Activated CD4-positive, alpha-beta T cell treated with anti-CD3 and anti-CD28 coated beads, Interleukin-2, amount 50 U/mL, for 1 hour (primary cell): ENCODE measurements at places on chromosomes 7 and 10.
A peak's percentile ranks its signal among the peaks of the same experiment; 100 is the strongest.

DNA sequence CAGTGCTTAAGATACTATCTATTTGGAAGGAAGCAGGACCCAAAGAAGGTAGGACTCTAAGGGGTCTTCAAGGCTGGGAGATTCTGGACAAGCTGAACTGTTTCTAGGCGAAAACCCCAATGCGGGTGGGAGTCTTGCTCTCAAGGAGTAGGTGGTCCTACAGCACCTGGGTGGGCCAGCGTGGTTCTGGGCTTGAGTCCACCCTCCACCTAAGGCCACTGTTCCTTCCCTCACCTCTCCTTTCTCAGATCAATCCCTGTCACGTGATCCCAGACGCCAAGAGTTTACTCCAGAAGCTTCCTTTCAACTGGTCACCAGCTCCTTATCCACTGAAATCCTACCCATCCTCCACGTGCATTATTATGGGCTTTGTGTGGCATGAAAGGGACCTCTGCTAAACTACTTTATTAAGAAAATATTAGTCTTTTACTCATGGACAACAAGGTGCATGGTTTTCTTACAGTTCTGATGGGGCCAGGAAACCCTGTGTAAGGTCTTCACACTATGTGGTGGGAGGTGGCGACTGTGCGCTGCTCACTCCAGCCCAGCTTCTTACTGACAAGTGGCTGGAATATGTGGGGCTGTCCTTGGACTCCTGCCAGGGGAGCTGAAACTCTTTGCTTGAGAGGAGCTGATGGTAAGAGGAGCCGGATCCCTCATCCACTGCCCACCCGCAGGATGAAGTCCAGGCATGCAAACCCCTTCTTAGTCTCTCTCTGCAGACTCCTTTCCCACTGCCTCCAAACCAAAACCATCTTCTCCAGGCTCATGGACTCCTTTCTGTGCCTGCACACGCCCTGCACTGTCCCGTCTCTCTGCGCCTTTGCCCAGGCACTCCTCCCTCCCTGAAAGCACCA lies 1.6 kb downstream of the ZNF746 start:
- no peak for DNase-seq

DNA sequence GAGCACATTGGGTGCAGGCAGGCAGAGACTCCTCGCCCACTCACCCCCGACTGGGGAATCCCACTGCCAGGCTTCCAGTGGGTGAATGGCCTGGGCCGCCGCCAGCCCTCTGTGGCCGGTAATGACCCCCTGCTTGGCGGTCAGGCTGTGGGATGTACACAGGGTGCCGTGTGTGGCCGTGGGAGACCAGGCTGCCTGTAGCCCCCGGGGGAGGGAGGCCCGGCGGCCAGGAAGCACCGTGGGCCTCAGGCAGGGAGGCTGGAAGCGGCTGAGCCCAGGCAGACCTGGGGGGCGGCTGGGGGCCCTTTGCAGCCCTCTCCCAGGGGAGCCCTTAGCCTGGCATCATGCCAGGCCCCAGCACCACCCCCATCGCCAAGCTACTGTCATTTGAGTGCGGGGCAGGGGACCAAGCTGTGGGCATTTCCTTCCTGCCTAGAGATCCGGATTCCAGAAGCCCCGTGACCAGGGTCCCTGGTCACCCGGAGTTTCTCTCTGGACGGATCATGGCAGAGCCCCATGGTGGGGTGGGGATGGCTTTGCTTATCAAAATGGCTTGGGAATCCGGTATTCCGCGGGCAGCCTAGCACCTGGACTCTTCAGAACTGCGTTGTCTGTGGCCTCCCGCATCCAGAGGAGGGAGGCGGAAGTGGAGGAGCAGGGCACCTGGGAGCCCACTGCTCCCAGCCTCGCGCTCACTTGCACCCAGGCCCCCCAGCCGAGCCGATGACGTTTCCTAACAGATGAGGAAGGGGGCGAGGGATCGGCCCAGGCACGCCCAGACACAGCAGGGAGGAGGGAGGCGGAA lies 1.1 kb downstream of the TTYH3 start:
- peak; percentile 20 for DNase-seq

- DNase-seq: peak; percentile 38
These were observed 609 bp downstream of the SGPL1 start for GRCh38 chr10:70816220-70816894.

GRCh38 chr10:84563355-84563754 lies 235.0 kb downstream of the CCSER2 start:
- no peak for DNase-seq

- no peak for DNase-seq
These were observed 147.4 kb upstream of the GPR26 start for GRCh38 chr10:123518765-123519164.

GRCh38 chr10:24488631-24489030 lies 235.1 kb downstream of the ARHGAP21 start:
- no peak for DNase-seq

DNA sequence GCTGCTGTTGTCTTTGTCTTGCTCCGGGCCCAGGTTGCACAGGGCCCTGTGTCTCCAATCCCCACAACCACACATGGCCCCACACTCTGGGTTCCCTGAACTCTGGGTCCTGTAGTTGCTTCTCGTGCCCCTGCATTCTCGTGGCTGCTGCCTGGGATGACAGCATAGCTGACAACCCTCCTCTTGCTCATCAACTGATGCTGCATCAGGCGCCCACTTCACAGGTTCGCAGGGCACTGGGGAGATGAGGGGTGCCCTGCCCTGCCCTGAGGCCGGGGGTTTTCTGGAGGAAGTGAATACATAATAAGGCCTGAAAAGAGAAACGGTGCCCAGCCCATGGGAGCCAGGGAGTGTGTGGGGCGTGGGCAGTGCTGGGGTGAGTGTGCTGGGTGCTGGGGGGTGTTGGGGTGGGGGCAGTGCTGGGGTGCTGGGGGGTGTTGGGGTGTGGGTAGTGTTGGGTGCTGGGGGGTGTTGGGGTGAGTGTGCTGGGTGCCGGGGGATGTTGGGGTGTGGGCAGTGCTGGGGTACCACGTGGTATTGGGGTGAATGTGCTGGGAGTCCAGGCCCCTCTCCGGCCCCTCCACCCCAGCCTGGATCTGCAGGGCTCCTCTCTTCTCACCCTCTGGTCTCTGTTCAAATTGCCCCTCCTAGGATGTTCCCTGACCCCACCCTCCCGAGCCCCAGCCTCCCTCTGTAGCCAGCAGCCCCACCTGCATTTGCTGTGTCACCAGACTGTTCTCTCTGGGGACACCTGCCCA lies 2.0 kb upstream of the MTG1 start:
- no peak for DNase-seq

GRCh38 chr7:44608916-44609648 lies 2.7 kb downstream of the OGDH start:
- DNase-seq: no peak

- no peak for DNase-seq
These were observed 119.8 kb downstream of the NKX6-2 start for GRCh38 chr10:132665946-132666704.

DNA sequence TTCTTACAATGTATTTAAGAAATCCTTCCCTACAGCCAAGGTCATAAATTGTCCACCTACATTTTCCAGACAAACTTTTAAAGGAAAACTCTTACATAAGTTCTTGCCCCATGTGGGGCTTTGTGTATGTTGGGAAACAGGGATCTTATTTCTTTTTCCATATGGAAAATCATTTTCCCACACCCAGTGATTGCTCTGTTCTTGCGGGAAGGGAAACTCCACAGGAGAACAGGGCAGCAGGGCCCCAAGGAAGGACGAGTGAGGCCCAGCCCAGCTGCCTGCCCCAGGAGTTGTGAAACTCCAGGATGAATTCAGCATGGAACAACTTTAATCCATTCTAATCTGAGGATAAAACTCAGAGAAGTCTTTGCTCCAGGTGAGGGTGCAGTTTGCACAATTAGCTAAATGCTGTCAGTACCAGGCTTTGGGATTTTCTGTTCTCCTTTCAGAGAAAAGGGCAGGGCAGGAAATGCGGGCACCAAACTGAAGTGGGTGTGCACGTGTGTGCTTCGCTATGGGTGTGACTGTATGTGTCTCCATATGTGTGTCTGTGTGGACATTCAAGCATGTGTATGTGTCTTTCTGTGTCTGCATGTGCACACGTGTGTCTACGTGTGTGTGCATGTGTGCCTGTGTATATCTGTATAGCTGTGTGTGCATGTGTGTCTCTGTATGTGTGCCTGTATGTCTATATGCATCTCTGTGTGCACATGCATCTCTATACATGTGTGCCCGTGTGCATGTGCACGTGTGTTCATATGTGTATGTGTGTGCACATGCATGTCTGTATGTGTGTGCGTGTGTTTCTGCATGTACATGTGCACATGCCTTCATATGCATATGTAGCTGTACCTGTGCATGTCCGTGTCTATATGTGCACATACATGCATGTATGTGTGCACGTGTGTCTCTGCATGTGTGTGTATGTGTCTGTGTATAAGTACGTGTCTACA lies 102.0 kb upstream of the FAM20C start:
- no peak for DNase-seq

DNA sequence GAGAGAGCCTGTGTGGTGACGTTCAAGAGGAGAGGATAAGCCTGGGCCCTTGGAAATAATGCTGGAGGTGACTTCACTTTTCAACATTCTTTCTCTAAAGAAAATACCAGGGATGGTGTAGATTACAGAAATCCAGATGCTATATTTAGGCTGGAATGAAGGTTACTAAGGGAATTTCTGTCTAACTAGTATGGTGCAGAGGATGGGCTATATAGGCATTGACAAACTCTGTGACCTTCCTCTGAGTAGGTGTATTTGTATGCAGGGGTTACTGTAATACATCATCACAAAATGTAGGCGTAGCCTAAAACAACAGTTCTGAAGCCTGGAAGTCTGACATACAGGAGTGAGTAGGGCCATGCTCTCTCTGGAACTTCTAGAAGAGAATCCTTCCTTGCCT lies 155.3 kb upstream of the INHBA start:
- no peak for DNase-seq

DNA sequence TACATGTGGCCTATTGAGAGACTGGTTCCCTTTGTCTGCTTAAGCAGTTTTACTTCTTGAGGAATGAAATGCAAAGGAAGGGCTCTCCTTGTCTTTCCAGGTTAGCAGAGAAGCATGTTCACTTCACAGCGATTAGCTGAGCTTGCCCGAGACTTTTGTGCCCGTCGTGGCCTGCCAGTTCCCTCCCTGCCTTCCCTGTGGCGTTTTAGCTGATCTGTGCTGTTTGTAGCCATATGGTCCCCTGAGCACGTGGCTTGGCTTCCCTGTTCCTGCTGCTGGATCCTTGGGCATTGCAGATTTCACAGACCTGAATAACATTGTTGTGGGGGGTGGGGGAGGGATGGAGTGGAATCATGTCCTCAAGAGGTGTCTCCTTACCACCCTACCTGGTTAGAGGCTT lies 61.8 kb downstream of the SND1 start:
- no peak for DNase-seq

GRCh38 chr10:121990015-121990677 lies 1.2 kb downstream of the TACC2 start:
- no peak for DNase-seq

- no peak for DNase-seq
These were observed 254.6 kb downstream of the OTUD1 start for GRCh38 chr10:23693501-23693901.

DNA sequence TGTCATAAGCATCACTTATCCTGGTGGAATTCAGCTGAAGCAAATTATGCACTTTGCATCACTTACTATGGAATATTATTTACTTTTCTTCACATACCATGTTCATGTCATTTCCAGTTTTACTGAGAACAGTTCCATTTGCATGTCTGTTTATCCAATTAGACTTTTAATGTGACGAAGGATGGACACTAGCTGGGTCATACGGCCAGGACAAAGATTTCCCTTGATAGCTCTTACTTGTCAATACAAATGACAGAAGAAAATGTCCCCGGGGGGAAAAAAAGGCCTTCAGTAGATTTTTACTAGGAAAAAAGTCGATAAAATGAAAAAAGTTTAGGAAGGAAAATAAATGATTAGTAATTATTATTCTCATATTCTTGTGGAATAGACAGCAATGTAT lies 106.6 kb downstream of the RAPGEF5 start:
- no peak for DNase-seq

GRCh38 chr10:74748468-74749031 lies 77.8 kb upstream of the KAT6B start:
- no peak for DNase-seq

- DNase-seq: no peak
These were observed 11.1 kb downstream of the MDFIC start for GRCh38 chr7:114932991-114933390.

DNA sequence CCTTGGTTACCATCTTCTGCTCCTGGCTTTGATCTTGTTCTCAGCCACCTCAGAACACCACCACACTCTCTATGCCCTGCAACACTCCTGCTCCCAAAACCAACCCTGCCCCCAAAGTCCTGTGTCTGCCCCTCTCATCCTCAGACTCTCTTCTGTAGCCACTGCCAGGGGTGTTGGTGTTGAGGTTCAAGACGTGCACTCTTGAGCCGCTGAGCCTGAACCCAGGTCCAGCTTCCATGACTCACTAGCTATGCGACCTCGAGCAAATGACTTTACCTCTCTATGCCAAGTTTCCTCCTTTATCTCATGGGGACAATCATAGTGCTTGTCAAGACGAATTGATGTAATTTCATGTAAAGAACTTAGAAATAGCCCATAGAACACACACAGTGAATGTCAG lies 840 bp upstream of the ATP6V0A4 start:
- no peak for DNase-seq

- no peak for DNase-seq
These were observed 95.0 kb downstream of the WDFY4 start for GRCh38 chr10:48779546-48780152.

- no peak for DNase-seq
These were observed 7.7 kb downstream of the CUL1 start for GRCh38 chr7:148706368-148706767.
